ENCODE measurements at places on chromosomes 11 and 22.

- DNase-seq = no peak
Observed at GRCh38 chr11:116595305-116595880, 177.4 kb downstream of the BUD13 start.

DNA sequence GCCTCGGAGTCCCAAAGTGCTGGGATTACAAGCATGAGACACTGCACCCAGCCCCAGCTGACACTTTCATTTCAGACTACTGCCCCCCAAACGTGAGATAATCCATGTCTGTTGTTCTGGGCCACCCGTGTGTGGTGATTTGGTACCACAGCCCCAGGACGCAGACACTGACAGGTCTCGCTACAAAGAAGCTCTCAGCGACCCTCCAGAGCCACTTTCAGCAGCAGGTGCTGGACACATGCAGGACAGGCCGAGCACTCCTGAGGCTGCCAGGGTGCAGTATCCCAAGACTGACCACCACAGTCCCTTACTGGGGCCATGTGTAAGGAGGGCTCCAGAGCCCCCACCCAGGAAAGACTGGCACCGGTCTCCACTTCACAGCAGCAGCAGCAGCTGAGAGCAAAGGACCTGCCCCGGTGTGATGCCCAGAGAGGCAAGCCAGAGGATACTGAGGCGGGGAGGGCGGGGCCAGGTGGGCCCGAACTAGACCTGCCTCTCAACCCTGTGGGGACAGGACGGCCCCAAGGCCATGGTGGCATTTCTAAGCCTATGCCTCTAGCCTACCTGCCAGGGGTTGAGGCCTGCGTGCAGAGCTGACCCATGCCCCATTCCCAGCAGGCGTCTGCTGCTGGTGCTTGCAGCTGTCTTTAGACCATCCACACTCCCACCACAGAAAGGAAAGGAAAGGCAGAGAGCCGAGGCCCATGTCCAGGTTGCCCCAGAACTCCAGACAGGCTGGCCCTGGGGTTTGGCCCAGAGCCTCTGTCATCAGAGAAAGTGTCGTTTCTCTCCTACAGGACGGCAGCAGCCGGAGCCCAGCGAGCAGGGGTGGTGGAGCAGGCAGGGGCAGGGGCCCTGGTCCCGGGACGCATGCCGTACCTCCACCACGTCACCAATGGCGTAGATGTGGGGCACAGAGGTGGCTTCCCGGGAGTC, 28.0 kb upstream of the GNB1L start:
- DNase-seq = no peak

DNA sequence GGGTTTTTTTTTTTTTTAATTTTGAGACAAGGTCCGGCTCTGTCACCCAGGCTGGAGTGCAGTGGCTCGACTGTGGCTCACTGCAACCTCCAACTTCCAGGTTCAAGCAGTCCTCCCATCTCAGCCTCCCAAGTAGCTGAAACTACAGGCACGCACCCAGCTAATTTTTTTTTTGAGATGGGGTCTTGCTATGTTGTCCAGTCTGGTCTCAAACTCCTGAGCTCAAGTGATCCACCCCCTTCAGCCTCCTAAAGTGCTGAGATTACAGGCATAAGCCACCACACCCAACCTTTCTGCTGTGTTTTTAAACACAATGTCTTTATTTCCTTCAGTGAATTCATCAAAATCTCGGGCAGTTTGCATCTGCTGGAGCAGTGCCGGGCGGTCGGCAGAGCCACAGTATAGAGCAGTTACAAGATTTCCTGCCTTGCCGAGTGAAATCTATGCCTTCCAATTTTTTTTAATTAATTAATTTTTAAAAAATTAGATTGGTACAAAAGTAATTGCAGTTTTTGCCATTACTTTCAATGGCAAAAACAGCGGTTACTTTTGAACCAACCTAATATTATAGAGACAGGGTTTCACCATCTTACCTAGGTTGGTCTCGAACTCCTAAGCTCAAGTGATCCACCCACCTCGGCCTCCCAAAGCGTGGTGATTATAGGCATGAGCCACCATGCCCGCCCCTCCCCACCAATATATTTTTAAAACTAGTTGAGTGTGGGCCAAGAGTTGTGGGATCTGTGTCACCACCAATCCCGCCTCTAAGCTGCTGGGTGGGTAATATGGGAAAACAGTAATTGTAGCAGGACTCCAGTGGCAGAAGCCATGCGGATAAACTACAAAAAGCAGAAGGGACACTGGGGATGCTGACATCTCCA, 2.7 kb upstream of the ACY3 start:
- no peak for DNase-seq

DNA sequence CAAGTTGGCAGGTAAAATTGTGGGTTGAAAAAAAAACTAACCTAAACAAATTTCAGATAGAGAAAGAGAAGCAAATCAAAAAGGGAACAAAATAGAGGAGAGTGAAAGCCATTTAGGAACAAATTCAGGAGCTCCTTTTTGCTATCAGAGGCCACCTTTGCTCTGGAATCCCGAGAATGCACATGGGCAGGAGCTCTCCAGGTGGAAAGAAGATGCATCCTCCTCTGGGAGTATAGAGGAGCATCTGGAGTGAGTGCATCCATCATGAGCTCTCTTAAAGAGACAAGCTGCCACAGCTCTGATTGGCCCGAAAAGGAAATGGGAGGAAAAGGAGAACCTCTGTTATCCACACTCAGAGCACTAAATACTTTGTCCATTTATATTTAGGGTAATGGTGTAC, 26.3 kb downstream of the MRGPRX1 start:
- DNase-seq = no peak

DNA sequence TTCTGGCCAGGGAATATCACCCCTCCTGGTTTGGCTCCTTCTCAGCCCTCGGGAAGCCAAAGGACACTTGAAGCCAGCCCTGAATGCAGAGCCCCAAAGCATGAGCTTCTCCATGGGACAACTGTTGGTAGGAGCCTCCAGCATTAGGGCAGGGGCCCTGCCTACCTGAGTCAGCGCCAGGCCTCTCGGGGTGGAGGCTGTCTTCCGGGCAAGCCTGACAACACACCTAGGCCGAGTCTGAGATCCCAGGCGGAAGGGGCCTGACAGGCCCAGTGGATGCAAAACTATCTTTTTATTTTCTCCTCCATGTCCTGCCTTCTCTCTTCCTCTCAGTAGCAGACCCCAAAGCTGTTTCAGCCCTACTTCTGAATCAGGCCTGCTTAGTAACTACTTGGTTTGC, 27.6 kb downstream of the RCOR2 start:
- no peak for DNase-seq

DNA sequence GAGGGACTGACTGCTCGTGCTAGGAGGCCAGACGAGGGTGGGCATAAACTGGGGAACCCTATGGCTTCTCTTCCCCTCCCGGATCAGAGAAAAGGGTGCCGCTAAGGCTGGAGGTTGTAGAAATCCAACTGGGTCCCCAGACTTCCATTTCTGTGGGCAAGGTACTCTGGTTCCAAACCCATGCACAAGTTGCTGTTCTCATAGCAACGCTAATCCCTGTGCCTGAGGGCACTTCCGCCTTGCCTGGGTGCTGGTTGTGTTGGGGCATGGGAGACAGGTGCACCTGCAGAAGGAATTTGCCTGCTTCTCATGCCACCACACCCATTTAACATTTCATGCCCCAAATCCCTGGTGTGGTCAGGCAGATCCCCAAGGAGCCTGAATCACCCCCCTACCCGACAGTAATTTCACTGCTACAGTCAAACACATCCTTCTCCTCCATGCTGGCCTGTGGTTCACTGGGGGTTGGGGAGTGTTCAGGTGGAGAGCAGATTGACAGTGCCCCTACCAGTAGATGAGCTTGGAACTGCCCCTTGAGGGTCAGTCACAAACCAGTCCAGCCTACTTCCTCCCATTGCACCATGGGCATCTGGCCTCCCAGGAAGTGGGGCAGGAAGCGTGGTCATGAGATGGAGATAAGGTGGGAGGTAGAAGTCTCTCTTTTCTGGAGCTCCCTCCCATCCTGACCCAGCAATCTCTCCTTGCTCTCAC, 1.2 kb downstream of the C2CD2L start:
- DNase-seq = peak; percentile 79
